Dermis microvascular lymphatic vessel endothelial cell (primary cell): ENCODE measurements at places on chromosomes 11 and 22. TPM values are rescaled to one million over a fixed set of nuclear protein-coding genes. Genes with fewer than 3 reads are reported as not detected.
A peak's percentile ranks its signal among the peaks of the same experiment; 100 is the strongest.

Gene SCN2B
- total RNA-seq, result not detected in 2 replicates

Gene CD6
- 0.13 TPM in 1 of 2 replicates, not detected in the other for total RNA-seq

Gene SLC36A4
- 4.4 and 7.0 TPM in 2 replicates for total RNA-seq

Gene UPK3A
- total RNA-seq, result not detected in 2 replicates

Gene VWA5A
- 3.6 and 4.6 TPM in 2 replicates for total RNA-seq

GRCh38 chr22:18048441-18048898 lies 24.1 kb upstream of the MICAL3 start:
- no peak for DNase-seq

- DNase-seq, result no peak
These were observed 509.0 kb upstream of the LARGE1 start for GRCh38 chr22:34429314-34429713.

DNA sequence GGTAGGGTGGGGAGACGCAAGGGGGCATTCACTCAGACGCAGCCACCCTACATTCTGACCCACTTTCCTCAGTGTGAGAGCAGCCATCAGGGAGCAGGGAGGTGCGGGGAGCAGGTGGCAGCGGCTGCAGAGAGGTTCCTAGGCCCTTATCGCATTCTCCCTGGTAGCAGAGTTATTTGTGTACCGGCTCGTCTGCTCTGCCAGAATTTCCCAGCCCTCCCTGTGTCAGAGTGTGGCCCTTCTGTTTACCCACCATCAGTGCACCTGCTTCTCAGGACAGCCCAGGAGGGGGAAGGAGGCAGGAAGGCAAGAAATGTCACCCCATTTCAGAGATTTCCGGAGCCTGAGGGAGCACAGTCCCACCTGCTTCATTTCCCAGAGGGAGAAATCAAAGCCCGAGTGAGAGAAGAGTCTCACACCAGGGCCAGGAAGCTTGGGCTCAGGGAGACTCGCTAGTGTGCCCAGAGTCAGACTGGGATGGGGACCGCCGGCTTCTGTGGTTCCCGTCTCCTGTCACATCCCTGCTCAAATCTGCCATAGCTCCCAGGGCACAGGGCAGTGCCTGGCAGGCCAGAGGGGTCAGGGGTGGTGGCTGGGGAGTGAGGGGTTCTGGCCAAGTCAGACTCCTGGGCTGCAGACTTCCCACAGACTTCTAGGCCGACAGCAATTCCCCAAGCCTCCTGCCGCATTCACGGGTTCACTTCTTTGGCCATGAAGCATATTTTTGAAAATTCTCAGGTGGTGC lies 49.7 kb downstream of the ARRB1 start:
- no peak for DNase-seq

- DNase-seq, result no peak
These were observed 69.5 kb upstream of the ATXN10 start for GRCh38 chr22:45602004-45602733.

GRCh38 chr11:126597041-126597440 lies 241.6 kb downstream of the ST3GAL4 start:
- DNase-seq, result no peak

- no peak for DNase-seq
These were observed 397.0 kb upstream of the ISX start for GRCh38 chr22:34669001-34669400.

- no peak for DNase-seq
These were observed 118.3 kb upstream of the SERPIND1 start for GRCh38 chr22:20655623-20656022.

GRCh38 chr22:23626286-23626975 lies 5.7 kb downstream of the DRICH1 start:
- no peak for DNase-seq

- DNase-seq, result no peak
These were observed 311.6 kb upstream of the PITPNB start for GRCh38 chr22:28230671-28231070.

DNA sequence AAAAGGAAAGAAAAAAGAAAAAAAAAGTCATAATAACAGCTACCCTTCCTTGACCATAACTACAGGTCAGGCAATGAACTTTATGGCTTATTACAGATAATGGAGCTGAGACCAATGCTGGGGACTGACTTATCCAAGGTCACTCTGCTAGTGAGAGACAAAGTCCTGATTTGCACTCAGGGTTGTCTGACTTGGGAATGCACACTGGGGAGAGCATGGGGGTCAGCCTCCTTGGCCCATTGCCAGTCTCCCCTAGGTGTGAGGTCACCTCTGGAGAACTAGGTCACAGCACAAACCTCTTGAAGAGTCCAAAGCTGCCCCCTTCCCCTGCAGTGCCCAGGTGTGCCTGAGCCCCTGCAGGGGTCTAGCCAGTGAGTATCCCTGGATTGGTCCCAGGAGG lies 5.3 kb upstream of the CDC42EP1 start:
- no peak for DNase-seq

- DNase-seq, result peak; percentile 15
These were observed 76.1 kb downstream of the MED15 start for GRCh38 chr22:20583471-20583922.

DNA sequence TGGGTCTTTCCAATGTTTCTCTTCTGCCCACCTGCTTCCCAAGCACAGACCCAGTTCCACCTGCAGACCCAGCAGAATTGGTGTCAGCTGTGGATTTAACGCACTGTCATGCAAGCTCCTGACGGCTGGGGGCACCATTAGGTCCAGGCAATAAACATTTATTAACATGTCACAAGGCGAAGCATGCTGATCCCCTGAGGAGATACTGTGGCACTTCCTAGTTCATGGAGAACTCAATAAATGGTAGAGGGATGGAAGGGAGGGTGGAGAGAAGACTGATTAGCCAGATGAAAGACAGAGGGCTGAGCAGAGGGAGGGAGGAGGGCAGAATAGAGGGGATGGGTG lies 68.3 kb upstream of the TSPAN18 start:
- peak; percentile 67 for DNase-seq
